ENCODE measurements at places on chromosomes 6 and 20.

GRCh38 chr6:151141685-151142084, 98.1 kb upstream of the AKAP12 start:
- DNase-seq: no peak

- no peak for DNase-seq
Observed at GRCh38 chr6:45558858-45559257, 181.1 kb upstream of the SUPT3H start.

DNA sequence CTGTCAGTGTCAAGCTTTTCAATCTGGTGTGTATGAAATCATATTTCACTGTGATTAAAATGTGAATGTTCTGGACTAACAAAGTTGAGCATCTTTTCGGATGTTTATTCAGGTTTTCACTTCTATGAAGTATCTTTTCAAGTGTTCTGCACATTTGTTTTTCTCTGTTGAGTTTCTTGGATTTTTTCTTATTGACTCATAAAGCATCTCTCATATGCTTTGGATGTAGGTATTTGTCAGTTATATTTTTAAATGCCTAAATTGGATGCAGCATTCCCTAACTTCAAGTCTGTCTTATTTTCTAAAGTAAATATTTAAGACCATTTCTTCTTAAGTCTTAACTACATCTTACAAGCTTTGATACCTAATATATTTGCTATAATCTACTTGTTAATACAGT, 398.0 kb downstream of the PLCB1 start:
- DNase-seq: no peak

- DNase-seq: no peak
Observed at GRCh38 chr6:147071776-147072175, 132.4 kb upstream of the STXBP5 start.

DNA sequence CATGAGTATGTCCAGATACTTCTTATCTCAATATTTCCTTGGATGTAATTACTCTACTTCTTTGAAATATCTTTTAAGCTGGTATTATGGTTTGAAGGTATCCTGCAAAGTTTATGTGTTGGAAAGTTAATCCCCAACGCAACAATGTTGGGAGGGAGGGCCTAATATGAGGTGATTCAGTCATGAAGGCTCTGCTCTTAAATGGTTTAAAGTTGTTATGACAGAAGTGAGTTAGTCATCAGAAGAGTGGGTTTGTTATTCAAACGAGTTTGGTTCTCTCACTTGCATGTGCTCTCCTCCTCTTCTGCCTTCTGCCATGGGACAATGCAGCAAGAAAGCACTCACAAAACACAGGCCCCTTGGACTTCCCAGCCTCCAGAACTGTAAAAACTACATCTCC, 176.3 kb downstream of the KCNQ5 start:
- DNase-seq: no peak

GRCh38 chr6:49541936-49542335, 8.5 kb upstream of the C6orf141 start:
- no peak for DNase-seq

- DNase-seq: no peak
Observed at GRCh38 chr6:72938104-72938503, 287.2 kb downstream of the KHDC1L start.

DNA sequence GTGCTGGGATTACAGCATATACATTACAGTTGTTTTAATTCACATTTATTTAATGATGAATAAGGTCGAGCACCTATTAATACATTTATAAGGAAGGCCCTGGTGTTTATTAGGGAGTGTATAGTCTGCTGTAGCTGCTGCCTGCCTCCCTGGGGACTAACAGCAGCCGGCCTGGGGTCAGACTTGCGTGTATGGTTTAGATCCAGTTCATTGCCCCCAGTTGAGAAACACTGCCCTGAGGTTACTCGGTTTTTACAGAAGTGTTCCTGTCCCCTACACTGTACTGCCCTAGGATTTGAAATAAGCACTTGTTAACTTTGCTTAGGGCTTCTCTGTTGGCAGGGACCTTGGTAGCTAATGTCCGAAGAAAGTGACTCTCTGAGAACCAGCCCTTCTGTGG, 4.0 kb downstream of the TTPAL start:
- no peak for DNase-seq

- DNase-seq: no peak
Observed at GRCh38 chr20:20304942-20305341, 63.0 kb upstream of the INSM1 start.

DNA sequence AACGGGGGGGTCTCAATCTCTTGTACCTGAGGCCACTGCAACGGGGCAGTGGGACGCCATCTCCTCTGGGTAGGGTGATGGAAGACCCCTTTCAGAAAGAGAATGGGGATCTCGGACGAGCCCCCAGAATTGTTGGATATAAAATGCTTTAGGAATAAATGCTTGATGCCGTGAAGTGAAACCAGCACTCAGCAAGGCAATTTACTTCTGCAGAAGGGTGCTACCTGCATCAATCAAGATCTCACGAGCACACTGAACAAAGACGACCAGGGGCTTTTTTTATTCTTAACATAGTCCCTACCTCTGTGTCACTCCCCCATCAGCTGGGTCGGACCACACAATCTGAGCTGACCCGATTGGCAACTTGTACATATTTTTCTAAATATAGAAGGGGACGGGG, 203.6 kb upstream of the TBX18 start:
- no peak for DNase-seq

GRCh38 chr6:77015350-77015749, 447.9 kb downstream of the HTR1B start:
- no peak for DNase-seq

- no peak for DNase-seq
Observed at GRCh38 chr20:35327074-35327976, 35.1 kb upstream of the FAM83C start.

DNA sequence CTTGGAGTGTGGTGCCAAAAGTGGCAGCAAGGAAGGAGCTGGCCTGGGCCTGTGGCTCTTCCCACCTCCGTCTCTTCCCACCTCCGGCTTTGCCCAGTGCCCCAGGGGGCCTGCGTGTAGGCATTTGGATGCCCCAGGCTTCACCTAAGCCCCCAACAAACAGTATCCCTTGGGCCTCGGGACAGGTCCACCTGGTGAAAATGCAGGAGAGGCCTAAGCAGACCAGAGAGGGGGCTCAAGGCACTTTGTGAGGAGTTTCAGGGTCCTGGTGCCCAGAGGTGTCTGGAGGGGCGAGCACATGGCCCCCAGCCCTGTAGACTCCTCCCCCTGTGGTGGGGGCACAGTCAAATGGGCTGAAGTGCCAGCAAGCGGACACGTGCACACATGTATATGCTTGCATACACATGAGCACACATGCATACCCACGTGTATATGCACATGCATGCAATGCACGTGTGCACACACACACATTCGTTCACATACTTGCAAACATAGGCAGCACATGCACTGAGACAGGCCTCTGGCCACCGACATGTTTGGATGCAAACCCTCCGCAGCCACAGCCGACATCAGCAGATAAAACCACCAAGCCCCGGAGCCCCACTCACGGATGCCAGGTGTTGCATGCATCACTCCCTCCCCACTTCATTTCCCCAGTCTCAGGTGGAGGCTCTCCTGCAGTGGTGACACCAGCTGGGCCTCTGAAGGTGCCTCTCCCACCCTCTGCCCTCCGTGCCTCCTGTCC, 124.5 kb downstream of the TAF4 start:
- no peak for DNase-seq

DNA sequence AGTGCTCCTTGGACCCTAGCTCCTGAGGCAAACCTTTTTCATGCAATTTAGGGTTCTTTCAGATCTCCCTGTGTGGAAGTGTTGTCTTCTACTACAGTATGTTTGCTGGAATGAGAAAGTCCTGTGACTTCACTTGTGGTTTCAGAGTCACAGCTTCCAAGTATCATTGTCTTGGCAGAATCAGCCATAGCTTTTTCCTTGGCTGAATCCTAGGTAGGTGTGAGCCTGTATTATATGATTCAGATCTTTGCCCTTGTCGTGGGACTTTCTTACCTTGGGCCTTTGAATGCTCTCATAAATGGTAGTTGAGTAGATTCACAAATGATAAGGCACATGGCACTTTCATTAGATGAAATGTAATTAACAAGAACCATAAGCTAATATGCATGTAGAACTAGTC, 16.5 kb downstream of the CARMIL1 start:
- no peak for DNase-seq

All from activated CD4-positive, alpha-beta T cell treated with anti-CD3 and anti-CD28 coated beads for 24 hours (primary cell).